ENCODE measurements at places on chromosomes 16 and 17.

- peak; percentile 83 for DNase-seq
These were observed 5.3 kb downstream of the ZNF469 start for GRCh38 chr16:88387941-88388627.

DNA sequence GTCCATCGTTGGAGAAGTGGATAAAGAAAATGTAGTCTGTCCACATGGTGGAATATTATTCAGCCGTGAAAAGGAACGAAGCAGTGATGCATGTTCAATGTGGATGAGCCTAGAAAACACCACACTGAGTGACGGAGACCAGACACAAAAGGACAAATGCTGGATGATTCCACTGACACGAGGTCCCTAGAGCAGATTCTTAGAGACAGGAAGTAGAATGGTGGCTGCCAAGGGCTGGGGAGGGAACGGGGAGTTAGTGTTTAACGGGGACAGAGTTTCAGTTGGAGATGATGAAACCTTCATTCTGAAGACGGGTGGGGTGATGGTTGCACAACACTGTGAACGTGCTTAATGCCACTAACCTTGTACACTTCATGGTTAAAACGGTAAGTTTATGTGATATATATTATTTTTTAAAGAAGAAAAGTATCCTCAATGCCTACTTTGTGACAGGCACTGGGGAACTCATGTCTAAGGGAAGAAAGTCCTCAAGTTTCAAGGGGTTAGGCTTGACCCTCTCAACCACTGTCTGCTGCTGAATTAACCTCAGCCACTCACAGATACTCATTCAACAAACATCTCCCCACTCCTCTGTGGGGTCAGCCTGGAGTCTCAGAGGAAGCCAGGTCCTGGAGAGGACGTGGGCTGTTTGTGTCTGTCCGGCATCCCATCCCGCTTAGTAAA, 17.6 kb downstream of the C16orf74 start:
- DNase-seq: no peak

DNA sequence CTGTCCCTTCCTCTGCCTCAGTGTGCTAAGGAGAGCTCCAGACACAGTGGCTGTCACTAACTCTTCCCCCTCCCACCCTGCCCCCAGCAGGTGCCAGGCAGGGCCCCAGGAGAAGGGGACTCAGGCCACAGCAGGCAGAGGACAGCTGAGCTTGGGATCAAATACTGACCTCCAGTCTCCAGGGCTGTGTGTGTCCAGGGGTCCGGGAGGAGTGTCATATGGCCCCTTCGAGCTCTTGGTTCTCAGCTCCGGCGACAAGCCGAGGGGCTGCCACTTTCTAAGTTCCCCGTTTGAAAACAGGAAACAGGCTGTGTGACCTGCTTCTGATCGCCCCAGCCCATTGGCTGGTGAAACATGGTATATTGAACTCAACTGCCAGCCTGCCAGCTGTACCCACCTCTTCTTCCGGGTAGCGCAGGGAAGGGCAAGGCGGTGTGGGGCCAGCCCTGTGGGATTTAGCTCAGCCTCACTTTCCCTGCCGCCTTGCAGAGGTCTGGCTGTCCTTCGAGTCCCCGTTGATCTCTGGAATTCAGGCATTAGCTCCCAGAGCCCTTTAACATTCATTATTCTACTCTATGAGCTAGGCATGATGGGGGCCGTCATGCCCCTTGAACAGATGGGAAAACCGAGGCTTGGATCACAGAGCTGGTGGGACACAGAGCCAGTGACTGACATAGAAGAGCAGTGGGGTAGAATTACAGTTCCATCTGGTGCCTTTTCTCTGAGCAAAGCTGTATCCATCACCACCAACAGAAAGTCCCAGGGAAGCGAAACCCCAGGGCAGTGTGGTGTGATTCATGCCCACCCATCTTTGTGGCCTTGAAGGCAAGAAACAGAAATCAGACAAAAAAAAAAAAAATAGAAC, at the start of gene SNX20:
SNX20 (minus strand) TSS at position 292 of the 865 bp plus-strand sequence. CDS start 3,786 bp downstream, outside the sequence.
- peak; percentile 44 for DNase-seq

DNA sequence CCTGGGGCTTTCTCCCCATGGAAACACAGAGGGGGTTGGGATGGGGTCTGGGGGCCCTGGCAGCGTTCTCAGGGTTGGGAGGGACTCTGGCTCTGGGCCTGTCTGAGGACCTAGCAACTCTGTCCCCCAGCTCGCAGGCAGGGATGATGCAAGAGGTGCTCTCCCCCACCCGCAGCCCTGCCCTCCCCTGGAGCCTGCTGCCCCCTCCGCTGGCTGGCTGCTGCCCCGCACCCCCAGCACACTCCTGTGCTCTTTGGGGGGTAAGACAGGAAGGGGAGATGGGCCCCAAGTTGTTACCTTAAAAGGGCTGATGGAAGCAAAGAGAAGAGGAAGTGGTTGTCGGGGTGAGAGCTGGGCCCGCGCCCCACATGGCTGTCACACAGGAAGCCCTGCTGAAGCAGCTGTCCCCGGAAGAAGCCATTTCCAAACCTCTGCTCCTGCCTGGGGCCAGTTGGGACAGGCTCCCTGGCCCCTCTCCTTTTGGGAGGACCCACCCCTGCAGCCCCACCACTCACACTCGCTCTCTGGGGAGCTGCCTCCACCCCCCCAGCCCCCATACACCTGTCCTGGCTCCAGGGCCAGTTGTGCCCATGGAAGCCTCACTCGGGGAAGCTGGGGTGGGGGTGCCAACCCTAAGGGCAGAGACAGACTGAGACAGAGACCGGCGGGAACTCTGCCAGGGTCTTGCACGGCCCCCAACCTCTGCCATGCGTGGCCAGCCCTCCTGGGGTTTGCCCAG, 2.5 kb downstream of the CORO1A start:
- peak; percentile 67 for DNase-seq

GRCh38 chr17:4551141-4551540, 4.0 kb downstream of the MYBBP1A start:
- no peak for DNase-seq

GRCh38 chr17:13337151-13337550, 264.6 kb downstream of the HS3ST3A1 start:
- no peak for DNase-seq

DNA sequence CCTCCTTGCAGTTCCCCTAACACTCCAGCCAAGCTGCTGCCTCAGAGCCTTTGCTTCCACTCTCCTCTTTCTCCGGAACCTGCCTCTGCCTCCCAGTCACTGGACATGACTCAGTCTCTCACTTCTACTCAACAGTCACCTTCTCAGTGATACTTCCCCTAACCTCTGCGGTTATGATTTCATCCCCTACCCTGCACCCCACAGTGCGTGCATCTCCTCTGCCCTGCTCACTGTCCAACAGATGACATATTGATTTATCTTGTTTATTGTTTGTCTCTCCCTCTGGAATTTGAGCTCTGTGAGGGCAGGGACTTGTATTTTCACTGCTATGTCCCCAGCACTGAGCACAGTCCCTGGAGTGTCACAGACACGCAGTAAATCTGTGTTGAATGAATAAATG, 100.7 kb downstream of the CYLD start:
- no peak for DNase-seq

- DNase-seq: no peak
These were observed 754 bp downstream of the RAB11FIP4 start for GRCh38 chr17:31392002-31392855.

GRCh38 chr17:44919885-44920564, 4.7 kb upstream of the GFAP start:
- DNase-seq: peak; percentile 88

DNA sequence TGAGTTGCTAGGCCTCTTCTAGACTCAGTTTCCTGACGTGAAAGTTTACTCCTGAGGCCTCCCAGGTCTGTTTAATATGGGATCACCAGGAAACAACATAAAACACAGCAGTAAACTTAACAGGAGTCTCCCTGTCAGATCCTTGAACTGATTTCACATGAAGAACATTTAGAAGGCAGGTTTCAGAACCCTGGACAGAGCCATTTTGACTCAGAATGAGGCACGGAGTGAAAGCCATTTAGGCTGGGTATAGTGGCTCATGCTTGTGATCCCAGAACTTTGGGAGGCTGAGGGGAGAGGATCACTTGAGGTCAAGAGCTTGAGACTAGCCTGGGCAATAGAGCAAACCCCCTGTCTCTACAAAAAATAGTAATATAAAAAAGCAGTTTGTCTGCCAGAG, 289.1 kb downstream of the CA10 start:
- DNase-seq: no peak
